ENCODE measurements at places on chromosomes 4 and X.

- DNase-seq, result no peak
Observed at GRCh38 chr4:113593400-113594230, 167.9 kb downstream of the CAMK2D start.

DNA sequence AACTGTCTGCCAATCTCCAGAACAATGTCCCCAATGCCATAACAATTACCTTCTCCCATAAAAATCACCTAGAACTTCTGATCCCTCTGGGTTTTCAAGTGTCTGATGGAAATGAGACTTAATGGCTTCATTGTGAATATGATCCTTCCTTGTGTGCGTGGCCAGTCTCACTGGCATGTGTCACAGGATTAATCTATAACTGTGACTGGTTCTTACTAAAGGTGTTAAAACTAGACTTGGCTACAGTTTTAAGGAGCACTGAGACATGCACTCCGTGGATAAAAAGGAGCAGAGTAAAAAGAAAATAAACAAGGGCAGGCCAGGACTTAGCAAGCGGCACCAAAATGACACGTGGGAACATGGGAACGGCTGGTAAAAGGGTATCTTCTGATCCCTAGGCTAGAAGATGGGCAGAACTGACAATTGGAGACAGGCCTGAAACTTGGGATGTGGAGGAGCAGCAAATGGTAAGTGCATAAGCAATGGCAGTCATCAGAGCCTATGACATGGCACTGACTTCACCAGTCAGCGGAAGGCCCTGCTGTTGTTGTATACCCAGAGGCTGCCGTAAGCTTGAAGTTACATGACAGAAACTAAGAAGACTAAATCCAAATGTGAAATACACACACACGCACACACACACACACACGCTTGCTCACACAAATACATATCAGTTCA is 256.6 kb upstream of the NOCT start:
- DNase-seq, result no peak

DNA sequence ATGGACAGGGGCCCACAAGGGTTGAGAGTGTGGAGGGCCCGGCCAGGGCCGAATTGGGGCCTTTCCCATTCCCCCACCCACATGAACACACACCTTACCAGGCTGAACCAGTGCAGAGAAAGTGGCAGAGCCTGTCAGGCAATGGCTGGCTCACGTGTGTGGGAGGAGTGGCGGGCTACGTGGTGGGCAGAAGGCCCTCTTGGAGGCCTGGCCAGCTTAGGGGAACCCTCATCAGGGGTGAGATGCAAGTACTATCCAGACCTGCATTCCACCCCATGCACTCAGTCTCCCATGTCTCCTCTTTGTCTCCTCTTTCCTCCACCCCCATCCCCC is 965 bp downstream of the TCEAL4 start:
- DNase-seq, result no peak

GRCh38 chrX:17597327-17597726 is 140.0 kb upstream of the SCML1 start:
- DNase-seq, result no peak

- no peak for DNase-seq
Observed at GRCh38 chr4:2637956-2638552, 101.6 kb downstream of the FAM193A start.

DNA sequence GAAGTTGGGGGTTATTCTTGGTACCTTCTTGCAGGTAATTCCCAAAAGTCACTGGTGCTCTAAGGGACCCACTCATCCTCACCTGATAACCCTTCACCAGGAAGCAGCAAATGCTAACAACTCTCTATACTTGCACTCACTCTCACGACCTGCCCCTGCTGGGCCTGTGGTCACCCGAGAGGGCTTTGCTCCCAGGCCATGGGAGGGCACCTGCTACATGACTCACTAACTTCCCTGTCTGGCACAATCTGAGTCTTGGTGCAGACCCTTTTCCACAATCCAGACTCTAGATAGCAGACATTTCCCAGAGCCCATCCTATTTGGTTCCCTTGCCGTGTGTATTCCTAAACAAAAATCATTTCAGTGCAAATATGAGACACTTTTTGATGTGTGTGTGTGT is 403.8 kb upstream of the FAT1 start:
- no peak for DNase-seq

GRCh38 chr4:8512510-8512909 is 67.7 kb upstream of the GPR78 start:
- DNase-seq, result no peak

DNA sequence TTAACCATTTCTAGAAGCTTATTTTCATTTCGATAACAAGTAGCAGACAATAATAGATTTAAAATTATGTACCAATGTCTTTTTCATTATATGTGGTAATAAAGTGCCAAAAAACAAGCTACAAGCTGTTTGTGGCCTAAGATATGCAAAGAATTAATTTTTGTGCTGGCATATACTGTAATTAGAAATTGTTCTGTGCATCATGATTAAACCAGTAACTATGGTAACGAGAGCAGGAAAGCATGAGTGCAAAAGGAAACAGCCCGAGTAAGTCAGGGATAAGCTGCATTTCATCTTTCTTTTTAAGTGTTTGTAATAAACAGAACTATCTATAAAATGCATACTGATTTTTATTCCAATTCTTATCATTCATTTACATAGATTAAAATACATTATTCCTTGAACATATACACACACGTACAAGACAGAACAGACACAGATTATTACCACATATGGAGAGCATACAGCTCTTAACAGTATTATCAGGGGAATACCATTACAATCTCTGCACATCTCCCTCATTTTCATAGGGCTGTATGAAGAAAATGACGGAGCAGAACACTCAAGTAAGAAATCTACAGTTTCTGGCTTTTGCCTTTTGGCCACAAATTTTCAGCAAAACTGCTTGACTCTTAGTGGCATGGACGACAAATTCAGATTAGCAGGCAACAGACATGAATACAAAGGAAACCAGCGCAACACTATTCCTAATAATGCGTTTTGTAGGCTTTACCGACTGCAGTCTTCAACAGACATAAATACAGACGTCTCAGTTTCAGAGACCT is 121.3 kb upstream of the WDR17 start:
- no peak for DNase-seq

DNA sequence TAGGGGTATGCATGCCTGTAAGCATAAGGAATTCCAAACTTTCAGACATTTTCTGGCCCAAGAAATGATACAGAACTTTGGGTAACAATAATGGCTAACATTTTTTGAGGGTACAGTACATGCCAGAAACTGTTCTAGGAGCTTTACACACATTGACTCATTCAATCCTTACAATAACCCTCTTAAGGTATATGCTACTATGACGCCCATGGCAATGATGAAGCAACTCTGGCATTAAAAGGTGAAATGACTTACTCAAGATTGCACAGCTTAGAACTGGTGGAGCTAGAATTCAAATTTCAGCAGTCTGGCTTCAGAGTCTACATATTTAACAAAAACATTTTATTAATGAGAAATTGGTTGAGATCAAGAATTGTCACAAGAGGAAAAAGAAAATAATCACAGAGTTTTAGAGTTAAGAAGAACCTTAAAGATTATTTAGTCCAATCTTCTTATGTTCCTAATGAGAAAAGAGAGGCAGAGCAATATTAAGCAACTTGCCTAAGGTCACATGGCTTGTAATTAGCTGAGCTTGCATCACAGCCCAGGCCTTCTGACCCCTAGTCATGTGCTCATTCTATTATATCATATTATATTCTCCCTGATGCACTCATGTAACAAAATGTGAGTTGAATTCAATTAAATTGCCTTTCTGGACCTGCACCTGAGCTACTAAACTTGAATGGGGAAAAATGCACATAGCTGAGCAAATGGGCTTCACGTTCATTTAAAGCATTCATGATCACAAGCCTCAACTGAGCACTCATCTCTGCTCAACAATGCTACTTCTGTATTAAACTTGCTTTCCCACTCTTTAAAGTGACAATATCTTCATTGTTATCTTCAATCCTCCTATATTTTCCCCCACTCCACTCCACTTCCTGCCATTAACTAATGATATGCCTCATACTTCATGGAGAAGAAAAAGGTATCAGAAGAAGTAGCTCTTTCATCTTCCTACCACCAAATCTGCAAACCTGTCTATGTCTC is 73.2 kb downstream of the ENOX2 start:
- no peak for DNase-seq

DNA sequence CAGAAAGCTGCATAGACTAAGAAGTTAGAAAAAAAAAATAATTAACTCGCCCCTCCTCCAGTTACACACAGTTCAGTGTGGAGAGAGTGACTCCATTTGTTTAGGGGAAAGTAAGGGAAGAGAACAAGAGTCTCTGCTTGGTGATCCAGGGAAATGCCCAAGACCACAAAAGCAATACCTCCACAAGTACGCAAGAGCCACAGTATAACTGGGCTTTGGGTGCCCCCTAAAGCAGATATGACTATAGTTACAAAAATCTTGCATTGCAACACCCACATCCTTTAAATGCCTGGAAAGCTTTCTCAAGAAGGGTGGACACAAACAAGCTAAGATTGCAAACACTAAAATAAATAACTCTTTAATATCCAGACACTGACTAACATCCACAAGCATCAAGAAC is 164.2 kb upstream of the NRK start:
- DNase-seq, result no peak

DNA sequence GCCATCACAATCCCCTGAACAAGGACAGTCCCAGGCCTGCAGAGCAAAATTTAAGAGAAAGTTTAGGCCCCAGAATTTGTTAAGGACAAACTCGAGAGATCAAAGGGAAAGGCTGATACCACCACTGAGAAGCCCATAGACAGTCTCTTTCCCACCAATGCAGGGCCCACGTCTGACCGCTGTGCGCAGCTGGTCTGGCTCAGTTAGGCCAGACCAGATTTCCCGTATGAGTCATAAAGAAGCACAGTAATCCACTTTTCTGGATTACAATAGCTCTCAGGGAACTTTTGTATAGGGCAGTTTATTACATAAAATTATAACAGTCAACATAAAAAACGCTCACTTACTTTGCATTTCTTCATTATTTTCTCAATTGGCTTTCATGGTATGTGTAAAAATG is 259.5 kb downstream of the RCHY1 start:
- DNase-seq, result no peak

- no peak for DNase-seq
Observed at GRCh38 chr4:7207628-7208231, 15.4 kb downstream of the SORCS2 start.

GRCh38 chr4:79585834-79586233 is 177.8 kb upstream of the GK2 start:
- no peak for DNase-seq

- no peak for DNase-seq
Observed at GRCh38 chrX:21873063-21873775, 17.4 kb downstream of the YY2 start.

DNA sequence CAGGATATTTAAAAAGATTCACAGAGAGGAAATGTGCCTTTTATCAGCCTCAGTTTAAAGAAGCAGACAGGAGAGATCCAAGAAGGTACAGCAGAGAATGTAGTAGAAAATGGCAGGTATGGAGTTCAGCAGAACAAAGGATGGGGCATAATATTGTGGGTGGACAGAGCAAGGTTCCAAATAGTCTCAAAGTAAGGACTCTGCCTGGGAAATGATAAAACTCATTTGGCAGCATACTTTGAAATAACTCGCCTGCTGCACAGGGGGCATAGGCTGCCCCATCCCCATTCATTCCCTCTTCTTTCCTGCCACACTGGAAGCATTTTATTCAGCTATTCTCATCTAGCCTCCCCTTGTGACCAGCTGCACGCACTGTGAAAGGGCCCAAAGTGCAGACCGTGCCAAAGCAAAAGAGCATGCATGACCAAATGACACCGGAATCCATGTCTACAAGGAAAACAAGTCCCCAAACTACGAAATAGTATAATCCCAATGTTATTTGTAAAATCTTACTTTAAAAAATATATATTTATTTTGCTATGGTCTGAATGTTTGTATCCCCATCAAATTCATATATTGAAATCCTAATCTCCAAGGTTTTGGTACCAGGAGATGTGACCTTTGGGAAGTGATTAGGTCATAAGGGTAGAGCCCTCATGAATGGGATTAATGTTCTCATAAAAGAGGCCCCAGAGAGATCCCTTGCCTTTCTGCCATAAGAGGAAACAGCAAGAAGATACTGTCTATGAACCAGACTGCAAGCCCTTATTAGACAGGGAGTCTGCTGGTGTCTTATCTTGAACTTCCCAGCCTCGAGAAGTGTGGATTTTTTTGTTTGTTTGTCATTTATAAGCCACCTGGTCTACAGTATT is 77.4 kb upstream of the PRSS48 start:
- no peak for DNase-seq

DNA sequence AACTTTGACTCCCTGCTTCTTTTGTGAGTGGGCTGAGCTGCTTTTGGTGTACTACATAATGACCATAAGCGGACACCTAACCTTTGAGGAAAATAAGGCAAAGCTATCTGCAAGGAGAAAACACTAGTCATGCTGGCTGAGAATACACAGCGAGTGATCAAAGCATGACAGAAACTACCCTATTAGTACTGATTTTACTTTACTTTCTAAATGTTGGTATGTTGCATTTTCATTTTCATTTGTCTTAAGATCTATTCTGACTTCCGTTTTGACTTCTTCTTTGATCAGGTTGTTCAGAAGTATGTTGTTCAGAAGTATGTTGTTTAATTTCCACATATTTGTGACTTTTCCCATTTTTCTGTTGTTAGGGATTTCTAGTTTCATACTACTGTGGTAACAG is 361.1 kb downstream of the TRAM1L1 start:
- no peak for DNase-seq

DNA sequence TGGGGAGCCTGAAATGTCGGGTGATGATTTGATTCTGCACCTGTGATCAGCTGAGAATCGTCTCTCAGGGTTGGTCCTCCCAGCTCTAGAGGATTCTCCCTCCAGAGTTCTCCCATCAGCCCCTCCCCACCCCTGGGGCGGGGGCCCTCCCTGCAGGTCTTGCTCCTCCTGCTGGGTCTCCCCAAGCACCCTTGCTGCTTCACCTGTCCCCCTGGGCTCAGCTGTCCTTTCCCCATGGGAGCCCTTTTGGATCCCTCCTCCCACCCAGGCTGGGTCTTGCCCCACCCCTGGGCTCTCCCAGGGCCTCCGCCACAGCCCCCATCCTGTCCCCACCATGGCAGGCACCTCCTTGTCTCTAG is 22.2 kb downstream of the PSAPL1 start:
- no peak for DNase-seq

DNA sequence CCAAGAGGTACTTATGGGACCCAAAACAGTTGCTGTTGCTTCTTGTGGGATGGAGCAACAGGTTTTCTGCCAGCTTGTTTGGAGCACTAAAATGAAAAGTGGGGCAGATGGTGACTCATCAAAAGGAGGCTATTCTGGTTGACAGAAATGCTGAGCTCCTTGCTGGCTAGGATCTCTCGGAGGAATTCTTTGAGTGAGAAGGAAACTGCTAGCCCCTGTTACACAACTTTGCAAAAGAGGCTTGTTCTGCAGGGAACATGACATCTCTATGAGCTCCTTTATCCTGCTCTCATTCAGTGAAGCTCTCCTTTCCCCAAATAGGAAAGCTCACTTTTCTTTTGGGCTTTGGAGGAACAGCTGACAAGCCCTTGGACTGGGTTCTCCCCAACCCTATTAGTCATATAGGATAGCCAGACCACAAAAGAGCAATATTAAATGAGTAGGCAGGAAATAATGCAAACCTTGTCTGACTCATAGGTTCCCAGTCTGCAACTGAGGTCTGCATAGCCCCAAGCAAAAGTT is 108.3 kb downstream of the CDS1 start:
- DNase-seq, result no peak

- DNase-seq, result no peak
Observed at GRCh38 chr4:76723924-76724323, 174.0 kb downstream of the SOWAHB start.

Measured in stimulated activated CD4-positive, alpha-beta T cell treated with anti-CD3 and anti-CD28 coated beads, TNF-alpha, amount 100 ng/mL, for 4 hours (primary cell).